ENCODE measurements at places on chromosomes 12 and 14.

DNA sequence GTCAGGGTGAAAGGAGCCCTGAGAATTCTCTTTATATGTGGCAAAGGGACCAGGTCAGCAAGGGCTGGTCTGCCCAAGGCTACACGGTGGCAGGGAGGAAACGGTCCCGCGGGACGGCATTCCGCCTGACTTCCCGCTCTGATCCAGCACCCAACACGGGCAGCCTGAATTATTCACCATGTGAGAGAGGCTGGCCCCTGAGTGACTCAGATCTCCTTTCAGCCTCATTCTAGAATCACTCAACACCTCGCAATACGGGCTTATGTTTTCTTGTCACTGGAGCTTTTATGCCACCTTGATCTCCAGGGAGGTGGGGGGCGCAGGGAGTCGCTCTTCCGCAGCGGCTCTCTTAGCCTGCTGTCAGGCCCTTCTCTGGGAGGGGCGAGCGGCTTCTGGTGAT lies 8.5 kb downstream of the LRTM2 start:
- no peak for DNase-seq

DNA sequence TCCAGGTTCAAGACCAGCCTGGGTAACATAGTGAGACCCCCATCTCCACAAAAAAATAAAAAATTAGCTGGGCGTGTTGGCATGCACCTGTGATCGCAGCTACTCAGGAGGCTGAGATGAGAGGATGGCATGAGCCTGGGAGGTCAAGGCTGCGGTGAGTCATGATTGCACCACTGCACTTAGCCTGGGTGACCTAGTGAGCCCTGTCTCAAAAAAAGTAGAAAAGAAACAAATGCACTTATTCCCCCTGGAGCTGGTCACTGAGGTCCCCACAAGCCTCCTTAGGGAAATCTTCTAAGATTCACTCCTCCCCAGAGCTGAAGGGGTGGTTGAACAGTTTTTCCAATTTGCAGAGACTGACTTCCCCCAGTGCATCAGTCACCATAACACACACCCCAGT lies 1.6 kb downstream of the CD9 start:
- no peak for DNase-seq

GRCh38 chr12:2117541-2117940 lies 64.8 kb downstream of the CACNA1C start:
- DNase-seq, result no peak

DNA sequence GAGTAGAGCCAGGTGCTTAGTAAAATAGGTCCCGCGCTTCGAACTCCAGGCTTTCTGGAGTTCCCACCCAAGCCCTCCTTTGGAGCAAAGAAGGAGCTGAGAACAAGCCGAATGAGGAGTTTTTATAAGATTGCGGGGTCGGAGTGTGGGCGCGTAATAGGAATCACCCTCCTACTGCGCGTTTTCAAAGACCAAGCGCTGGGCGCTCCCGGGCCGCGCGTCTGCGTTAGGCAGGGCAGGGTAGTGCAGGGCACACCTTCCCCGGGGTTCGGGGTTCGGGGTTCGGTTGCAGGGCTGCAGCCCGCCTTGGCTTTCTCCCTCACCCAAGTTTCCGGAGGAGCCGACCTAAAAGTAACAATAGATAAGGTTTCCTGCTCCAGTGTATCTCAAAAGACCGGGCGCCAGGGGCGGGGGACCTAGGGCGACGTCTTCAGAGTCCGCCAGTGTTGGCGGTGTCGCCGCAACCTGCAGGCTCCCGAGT lies 3.6 kb downstream of the SSTR1 start:
- DNase-seq, result no peak

DNA sequence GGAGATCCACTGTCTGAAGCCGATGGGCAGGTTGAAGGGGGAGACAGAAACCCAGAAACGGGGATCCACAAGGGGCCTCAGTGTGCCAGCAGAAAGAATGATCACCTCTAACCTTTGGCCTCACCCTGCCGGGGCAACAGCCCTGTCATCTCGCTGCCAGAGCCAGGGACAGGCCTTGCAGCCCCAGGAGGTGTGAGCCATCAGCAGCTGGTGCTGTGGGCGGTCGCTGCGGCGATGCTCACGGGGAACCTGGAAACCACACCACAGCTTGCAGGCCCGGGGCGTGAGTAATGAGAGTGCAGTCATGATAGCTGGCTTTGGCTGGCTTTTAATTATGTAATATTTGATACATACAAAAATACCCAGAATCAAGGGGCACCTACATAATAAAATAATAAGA lies 4.7 kb upstream of the TTC7B start:
- DNase-seq, result peak; percentile 39

DNA sequence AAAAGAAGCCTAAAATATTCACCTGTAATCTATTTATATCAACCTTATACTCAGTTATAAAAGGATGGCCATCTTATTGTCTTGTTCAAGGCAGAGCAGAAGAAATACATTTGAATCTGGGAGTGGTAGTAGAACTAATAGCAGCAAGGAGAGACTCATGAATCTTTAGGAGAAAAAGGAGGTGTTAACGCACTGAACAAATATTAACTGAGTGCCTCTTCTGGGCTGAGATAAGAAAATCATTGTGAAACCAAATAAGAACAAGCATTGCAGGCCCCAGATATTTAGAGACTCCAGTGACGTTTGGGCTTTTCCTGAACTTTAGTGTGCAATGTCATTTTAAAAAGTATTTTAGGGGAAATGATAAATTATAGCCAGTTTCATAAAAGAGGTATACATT lies 790.6 kb downstream of the DIO2 start:
- DNase-seq, result no peak

All from stimulated activated CD4-positive, alpha-beta T cell treated with anti-CD3 and anti-CD28 coated beads, Interleukin-15, amount 100 ng/mL, for 1 hour (primary cell).